ENCODE measurements at places on chromosomes 16 and 17. TPM values are rescaled to one million over a fixed set of nuclear protein-coding genes. Genes with fewer than 3 reads are reported as not detected.

CMTM4 gene
- total RNA-seq = 9.8 TPM

TBX6 gene
- 0.58 TPM for total RNA-seq

FADS6 gene
- not detected for total RNA-seq

ITGA2B gene
- total RNA-seq = 0.24 TPM

SYNGR3 gene
- 5.6 TPM for total RNA-seq

ABHD15 gene
- 9.0 TPM for total RNA-seq

CD300E gene
- total RNA-seq = not detected

HOXB7 gene
- 39.4 TPM for total RNA-seq

GAST gene
- not detected for total RNA-seq

MRTFB gene
- 26.8 TPM for total RNA-seq

DNA sequence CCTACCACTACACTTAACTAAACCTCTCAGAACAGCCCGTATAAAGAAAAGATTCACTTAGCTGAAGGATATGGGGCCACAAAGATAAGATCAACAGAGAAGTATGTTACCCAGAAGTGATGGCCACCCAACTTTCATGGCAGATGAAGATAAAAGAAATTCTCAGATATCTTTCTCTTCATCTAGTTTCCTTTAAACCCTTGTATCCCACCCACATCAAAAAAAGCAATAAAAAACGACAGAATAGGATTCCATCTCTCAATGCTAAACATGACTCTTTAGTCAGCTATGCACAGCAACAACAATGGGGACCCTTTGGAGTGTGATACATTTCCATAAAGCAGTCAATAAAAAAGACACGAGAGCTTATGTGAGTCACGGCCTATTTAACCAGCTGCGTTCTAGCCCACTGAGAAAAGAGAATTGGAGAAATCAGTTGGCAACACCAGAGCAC, 86.6 kb downstream of the SNX11 start:
- DNase-seq = no peak

DNA sequence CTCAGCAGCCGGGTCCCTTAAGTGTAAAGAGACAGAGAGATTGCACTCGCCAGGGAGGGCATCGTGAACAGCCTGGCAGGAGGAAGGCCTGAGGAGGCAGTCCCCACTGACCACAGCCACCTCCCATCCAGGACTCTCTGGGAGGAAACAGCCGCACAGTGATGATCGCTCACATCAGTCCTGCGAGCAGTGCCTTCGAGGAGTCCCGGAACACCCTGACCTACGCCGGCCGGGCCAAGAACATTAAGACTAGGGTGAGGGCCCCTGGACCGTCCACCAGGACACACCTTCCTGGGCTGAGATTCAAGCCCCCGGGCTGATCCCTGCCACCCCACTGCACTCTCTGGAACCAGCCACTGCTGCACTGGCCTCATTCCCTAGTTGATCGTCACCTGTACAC, 14.0 kb downstream of the BTBD17 start:
- no peak for DNase-seq

DNA sequence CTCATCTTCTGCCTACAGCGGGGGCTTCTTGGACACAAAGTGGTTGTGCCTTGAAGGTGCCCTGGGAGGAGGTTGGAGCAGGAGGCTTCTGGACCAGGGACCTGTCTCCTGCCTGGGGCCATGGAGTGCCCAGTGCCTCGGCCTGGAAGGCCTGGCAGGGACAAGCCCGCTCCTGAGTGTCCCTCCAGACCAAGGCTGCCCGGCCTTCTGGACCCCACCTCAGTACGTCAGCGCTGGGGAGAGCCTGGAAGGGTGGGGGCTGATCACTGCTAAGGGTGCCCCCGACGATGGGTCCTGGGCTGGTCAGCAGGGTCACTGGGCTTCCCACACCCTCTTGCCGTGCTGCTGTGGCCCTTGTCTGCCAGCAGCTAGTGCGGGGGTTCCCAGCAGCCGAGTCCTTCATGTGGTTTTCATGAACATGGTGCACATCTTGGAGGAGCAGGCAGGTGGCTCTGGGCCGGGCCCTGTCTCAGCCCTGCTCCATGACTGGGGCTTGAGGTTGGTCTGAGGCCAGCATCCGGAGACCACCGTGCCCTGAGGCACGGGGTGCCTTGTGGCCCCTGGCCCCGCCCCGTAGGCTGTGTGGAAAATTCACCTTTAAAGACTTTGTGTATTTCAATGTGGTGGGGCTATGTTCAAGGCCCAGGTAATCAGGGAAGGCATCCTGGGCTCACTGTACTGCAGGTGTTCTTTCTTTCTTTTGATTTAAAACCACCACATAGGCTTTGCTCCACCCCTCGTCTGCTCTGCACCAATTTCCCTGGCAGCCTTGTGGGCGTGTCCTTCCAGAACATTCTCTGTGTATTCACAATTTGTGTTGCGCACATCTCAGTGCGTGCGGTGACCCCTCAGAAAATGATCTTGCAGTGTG, 22.4 kb downstream of the MGRN1 start:
- DNase-seq = no peak

DNA sequence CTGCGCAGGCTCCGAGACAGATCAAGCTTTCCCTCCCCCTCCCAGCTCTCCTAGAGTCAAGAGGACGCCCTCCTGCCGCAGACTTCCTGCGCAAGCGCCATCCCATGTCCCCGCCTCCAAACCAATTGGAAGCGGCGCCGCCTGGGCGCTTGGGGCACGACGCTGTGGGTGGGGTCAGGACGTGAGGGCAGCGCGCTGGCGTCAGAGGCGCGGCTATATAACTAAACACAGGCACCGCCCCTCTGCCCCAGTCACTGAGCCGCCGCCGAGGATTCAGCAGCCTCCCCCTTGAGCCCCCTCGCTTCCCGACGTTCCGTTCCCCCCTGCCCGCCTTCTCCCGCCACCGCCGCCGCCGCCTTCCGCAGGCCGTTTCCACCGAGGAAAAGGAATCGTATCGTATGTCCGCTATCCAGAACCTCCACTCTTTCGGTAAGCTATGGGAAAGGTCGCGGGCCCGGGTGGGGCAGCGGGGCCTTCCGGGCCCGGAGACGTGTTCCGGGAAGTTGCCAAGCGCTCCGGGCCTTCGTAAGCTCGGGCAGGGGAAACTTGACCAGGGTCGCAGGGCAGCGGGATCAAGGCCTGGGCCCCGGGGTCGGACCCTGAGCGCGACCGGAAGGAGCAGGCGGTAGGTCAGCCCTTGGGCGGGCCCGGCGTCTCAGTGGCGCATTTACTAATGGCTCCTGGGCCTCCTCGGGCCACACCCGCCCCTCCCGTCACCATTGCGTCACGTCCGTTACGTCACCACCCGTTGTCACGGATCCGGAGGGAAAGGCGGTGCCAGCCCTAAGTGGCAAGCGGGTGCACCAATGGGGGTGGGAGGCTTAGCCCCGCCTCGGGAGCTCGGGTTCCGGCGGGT, at the start of gene EIF1:
EIF1 (plus strand) TSS at position 245 of the 856 bp plus-strand sequence; CDS start at position 399, 154 bp downstream.
- DNase-seq = peak; percentile 93

DNA sequence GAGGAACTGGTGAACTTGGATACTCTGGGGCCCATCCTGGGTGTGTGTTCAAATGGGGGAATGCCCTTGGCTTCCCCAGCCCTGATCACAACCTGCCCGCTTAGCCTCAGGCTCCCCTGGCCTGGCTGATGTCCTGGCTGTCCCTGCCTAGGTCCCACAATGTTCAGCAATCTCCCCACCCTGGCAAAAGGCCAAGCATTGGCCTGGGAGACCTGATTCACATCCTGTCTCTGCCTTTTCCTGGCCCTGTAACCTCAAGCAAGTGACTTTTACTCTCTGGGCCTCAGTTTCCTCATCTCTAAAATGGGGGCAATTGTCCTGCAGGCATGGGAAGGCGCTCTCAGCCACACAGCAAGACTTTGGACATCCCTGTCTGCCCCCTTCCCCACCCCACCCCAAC, 14.4 kb downstream of the CPNE2 start:
- no peak for DNase-seq

- no peak for DNase-seq
These were observed 303.8 kb downstream of the HS3ST3B1 start for GRCh38 chr17:14604591-14605266.

DNA sequence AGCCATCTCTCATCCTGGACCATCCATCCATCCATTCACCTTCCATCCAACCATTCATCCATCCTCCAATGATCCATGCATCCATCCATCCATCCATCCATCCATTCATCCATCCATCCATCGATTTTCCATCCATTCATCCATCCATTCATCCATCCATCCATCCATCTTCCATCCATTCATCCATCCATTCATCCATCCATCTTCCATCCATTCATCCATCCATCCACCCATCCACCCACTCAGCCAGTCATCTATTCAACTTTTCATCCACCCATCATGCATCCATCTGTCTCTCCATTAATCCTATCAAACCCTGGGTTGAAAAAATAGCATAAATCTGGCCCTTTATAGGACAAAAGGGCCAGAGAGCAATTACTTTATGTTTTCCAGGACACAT, 158.3 kb upstream of the WSCD1 start:
- DNase-seq = no peak

- no peak for DNase-seq
These were observed 5.7 kb upstream of the MINK1 start for GRCh38 chr17:4827399-4827798.

GRCh38 chr17:9101356-9101755, 80.0 kb downstream of the NTN1 start:
- no peak for DNase-seq

DNA sequence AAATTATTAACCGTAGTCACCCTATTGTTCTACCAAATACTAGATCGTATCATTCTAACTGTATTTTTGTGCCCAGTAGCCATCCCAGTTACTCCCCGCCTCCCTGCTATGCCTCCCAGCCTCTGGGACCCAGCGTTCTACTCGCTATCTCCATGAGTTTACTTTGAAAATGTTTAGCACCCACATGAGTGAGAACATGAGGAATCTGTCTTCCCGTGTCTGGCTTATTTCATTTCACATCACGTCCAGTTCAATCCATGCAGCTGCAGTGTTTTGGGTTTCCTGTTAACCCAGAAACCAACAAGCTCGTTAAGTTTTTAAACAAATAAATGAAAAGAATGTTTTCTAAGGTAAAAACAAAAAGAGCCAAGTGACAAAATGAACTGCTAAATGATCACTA, 82.1 kb downstream of the VPS53 start:
- no peak for DNase-seq

- DNase-seq = no peak
These were observed 32.8 kb downstream of the CCL4 start for GRCh38 chr17:36136439-36136838.

GRCh38 chr16:54475019-54475601, 188.5 kb upstream of the IRX3 start:
- no peak for DNase-seq

DNA sequence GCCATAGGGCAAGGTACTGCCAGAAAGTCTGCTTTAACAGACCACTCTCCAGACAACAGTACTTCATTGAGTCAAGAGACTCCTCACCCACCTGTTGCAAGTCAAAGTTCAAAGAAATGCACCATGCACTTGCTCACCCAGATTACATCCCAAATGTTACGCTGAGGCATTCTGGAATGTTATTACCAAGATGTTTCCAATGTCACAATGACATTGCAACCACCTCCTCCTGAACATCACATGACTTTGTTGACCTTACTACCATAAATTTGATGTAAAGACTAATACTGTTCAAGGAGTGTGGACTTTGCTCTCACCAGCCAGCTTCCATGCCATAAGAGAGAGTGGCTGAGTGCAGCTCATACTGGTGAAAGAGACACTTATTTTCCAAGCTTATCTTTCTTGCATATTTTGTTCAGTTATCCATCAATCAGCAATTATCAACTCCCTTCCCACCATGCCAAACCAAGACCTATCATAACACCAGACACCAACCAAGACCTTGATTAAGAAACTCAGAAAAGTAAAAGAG, 58.5 kb upstream of the BCAR1 start:
- DNase-seq = no peak

DNA sequence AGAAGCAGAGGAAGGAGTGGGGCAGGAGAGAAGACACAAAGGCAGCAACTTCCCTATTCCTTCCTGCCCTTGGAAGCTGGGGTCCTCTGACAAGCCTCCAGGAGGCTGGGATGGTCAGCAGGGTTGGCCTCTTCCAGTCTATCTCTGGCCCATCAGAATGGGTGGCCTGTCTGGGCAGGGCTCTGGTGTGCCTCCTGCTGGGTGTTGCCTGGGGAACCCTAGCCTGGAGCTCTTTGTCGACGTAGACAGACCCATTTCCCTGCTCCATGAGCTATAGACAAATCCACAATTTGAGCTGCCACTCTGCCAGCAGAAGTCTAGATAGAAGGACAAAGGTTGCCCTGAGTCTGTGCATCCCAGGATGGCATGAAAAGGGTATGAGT, 11.4 kb downstream of the IGFBP4 start:
- no peak for DNase-seq

- DNase-seq = no peak
These were observed 14.2 kb downstream of the KIF1C start for GRCh38 chr17:5011928-5012327.

- no peak for DNase-seq
These were observed 20.6 kb upstream of the ADGRG1 start for GRCh38 chr16:57607676-57608461.

- DNase-seq = no peak
These were observed 17.2 kb downstream of the MSI2 start for GRCh38 chr17:57273490-57273889.

- no peak for DNase-seq
These were observed 106.6 kb downstream of the MAF start for GRCh38 chr16:79493911-79494310.

DNA sequence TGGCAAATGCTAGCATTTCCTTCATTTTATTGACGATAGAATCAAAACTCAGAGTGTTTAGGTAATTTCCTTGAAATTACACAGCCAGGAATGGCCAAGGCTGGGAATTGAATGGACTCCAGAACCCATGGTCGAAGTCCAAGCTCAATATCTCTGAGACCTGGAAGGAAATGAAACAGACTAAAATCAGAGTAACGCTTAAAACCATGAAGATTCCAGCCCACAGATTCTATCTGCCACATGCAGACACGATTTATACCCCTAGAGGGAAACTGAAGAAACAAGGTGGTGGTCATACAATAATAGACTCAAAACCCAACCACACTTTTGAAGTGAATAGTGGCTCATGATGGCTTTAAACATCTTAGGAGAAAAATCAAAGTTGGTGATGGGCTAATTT, 95.6 kb downstream of the PRKCA start:
- no peak for DNase-seq

DNA sequence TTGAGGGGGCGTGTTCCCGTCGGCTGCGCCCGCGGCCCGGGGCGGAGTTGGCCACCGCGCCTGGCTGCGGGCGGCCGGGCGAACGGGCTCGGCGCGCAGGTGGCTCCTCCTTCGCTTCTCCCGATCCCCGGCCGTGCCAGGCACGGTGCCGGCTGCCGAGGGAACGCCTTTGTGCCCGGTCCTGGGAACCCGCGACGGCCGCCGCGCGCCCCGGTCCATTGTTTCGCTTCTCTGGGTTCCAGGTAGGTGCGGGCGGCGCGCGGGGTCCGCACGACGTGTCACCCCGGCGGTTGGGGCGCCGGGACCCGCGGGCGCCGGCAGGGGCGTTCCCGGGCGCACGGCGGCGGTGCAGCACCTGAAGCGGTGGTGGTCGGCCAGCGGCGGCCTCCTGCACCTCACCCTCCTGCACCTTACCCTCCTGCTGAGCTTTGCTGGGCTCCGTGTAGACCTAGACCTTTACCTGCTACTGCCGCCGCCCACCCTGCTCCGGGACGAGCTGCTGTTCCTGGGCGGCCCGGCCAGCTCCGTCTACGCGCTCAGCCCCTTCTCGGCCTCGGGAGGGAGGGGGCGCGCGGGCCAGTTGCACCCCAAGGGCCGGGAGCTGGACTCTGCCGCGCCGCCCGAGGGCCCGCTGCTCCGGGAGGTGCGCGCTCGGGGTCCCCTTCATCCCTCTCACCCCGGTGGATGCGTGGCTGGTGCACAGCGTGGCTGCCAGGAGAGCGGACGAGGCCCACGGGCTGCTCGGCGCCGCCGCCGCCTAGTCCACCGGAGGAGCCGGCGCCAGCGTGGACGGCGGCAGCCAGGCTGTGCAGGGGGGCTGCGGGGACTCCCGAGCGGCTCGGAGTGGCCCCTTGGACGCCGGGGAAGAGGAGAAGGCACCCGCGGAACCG, 99.9 kb downstream of the EFCAB13 start:
- DNase-seq = no peak

Measured in glomerular endothelial cell (primary cell).